Activated T-helper 2 cell treated with anti-CD3 and anti-CD28 coated beads, Interferon-gamma antibody, Interleukin-2, Interleukin-4, amounts not matched to agents 10 μg/mL and 5 μg/mL and 100 μg/mL, durations not matched to agents 14 hours and 24 hours and 36 hours (primary cell): ENCODE measurements at places on chromosomes 4 and X. TPM values are rescaled to one million over a fixed set of nuclear protein-coding genes. Genes with fewer than 3 reads are reported as not detected.

The COL25A1 gene
- 0.07 TPM in 1 of 2 replicates, not detected in the other for total RNA-seq

The AKAP14 gene
- total RNA-seq: not detected in 2 replicates

The SPANXC gene
- total RNA-seq: not detected in 2 replicates

DNA sequence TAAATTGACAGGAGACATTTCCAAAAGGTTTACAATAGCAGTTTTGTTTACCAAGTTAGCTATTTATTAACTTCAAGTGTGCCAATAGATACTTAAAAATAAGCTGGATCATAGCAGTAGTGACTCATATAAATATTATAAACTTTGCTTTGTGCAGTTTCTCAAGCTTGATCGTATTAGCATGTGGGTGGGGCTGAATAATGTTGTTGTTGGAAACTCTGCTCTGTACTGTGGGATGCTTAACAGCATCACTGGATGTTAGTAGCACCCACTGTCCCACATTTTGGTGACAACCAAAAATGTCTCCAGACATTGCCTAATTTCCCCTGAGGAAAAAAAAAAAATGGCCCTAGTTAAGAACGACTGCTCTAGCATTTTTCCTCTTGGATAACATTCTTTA lies 855.2 kb upstream of the ADGRL3 start:
- no peaks in the 10 kb centered on the region for H3K4me1 ChIP-seq
- no peak overlapping the region for H3K4me3 ChIP-seq
- H3K27ac ChIP-seq: no peak overlapping the region
- no peaks in the 10 kb centered on the region for H3K36me3 ChIP-seq

DNA sequence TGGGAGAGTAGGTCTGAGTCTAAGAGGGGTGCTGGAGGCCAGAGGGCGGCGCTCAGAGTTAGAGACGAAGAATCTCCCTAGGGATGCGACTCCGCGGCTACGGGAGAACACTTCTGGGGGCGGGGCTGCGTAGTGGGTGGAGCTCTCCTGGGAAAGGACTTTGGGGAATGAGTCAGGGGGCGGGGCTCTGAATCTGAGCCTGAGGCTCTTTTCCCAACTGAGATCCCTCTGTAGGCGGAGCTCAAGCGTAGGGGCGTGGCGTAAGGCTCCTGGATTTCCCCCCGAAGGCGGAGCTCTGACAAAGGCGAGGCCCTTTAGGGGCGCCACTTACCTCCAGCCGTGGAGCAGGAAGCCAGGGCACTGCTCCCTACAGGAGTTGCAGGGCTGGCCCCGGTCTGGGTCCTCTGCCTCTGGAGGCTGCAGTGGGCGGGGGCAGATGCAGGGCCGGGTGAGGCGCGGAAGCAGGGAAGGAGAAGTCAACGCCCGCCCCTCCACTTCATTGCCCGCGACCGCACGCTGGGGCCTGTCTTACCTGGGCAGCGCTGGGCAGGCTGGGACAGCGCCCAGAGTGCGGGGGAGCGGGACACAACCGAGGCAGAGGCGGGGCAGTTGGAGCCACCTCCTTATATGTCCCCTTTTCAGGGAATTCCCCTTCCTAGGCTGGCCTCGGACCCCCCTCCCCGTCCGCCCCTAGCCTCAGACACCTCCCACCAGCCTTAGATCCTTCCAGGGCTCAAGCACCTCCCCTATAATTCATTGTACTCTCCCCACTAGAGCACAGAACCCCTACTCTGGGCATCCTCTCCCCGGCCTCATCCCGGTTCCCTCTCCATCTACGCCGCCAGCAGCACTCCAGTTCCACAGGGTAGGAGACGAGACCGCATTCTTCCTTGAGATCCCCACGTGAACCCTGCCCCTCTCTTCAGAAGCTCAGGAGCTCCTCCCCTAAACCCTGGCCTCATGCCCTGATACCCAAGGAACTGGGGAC lies 1.6 kb downstream of the PRICKLE3 start:
- peaks cover 18% of the 10 kb centered on the region for H3K4me1 ChIP-seq
- H3K4me3 ChIP-seq: peak overlapping the region; percentile 86
- no peaks in the 10 kb centered on the region for H3K27me3 ChIP-seq
- peak; percentile 15 for DNase-seq
- peaks cover 30% of the 10 kb centered on the region for H3K36me3 ChIP-seq

- no peak for DNase-seq
- H3K4me3 ChIP-seq: no peak overlapping the region
- H3K27me3 ChIP-seq: peaks cover 12% of the 10 kb centered on the region
- H3K27ac ChIP-seq: no peak overlapping the region
Measured at GRCh38 chr4:76610751-76611547, 175.9 kb downstream of the SHROOM3 start.

DNA sequence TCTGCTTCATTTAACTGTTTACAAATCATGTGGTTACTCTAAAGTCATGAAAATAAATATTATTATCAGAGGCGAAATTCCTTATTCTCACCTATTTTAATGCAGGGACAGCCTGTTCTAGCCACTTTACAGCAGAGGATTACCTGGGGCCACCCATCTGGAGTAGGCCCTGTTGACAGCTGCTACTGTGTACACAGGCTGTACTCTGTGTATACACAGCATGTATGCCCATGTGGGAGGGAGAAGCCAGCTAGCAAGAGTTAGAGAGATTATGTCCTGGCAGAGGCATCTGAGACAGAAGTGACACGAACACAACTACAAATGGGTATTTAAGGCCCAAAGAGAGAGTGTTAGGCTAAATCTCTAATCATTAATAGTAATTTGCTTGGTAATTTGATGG lies 62.1 kb downstream of the GPRIN3 start:
- H3K27ac ChIP-seq: no peak overlapping the region
- H3K4me1 ChIP-seq: peaks cover 27% of the 10 kb centered on the region
- DNase-seq: no peak

DNA sequence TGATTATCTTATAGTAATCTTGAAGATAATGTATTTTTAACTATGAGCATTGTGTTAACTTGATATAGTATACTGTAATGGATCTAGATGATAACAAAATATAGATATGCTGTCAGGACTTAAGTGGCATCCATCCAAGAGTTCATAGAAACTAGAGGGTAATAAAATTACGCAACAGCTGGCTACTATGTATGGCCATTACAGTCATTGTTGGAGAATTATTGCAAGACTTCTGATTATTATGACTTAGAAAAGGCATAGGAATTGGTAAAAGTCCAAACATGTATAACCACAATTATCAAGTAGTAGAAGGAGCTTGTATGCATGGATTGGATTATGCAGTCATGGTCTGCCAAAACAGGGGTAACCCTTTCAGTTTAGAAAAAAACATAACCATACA lies 9.5 kb downstream of the OGT start:
- no peaks in the 10 kb centered on the region for H3K27me3 ChIP-seq
- DNase-seq: no peak
- peak overlapping the region; percentile 79 for H3K4me3 ChIP-seq
- peak overlapping the region; percentile 93 for H3K27ac ChIP-seq

DNA sequence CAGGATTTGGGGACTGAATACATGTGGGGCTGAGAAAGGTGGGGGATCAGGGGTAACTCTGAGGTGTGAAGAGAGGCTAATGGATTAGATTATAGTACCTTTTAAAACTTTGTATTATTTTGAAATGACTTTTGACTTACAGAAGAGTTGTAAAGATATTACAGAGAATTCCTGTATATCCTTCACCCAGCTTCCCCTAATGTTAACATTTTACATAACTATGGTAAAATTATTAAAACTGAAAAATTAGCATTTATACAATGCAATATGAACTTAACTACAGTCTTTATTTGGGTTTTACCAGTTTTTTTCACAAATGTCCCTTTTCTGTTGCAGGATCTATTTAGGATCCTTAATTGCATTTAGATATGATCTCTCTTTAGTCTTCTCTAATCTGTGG lies 57.4 kb downstream of the TMEM164 start:
- no peak overlapping the region for H3K27ac ChIP-seq
- no peak overlapping the region for H3K4me3 ChIP-seq
- no peaks in the 10 kb centered on the region for H3K27me3 ChIP-seq
- peaks cover 12% of the 10 kb centered on the region for H3K4me1 ChIP-seq
- no peak for DNase-seq

- peaks cover 10% of the 10 kb centered on the region for H3K4me1 ChIP-seq
- H3K36me3 ChIP-seq: peaks cover 39% of the 10 kb centered on the region
- H3K27me3 ChIP-seq: no peaks in the 10 kb centered on the region
- H3K27ac ChIP-seq: no peak overlapping the region
Measured at GRCh38 chrX:150463566-150463965, 100.4 kb downstream of the MAMLD1 start.

DNA sequence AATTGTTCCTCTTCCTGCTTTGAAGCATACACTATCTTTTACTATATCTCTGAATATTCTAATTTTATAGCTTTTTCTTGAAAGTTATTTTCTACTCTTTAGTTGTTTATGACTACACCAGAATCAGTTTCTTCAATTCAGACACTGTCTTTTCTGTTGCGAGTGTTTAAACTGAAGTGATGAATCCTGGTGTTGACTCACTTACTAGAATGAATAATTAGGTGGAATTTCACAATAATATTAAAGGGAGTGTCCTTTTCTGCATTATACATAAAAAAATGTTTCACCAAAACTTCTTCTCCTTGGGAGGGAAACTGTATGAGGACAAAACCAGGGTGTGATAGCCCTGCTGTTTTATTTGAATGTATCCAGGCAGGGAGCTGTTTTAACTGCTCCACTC lies 1383.1 kb downstream of the C4orf33 start:
- no peak for DNase-seq
- H3K27me3 ChIP-seq: no peaks in the 10 kb centered on the region
- H3K4me1 ChIP-seq: no peaks in the 10 kb centered on the region
- H3K27ac ChIP-seq: no peak overlapping the region
- no peak overlapping the region for H3K4me3 ChIP-seq
